ENCODE measurements at places on chromosomes 5 and 9.

GRCh38 chr9:121707477-121708424 lies 56.3 kb downstream of the DAB2IP start:
- DNase-seq: no peak

DNA sequence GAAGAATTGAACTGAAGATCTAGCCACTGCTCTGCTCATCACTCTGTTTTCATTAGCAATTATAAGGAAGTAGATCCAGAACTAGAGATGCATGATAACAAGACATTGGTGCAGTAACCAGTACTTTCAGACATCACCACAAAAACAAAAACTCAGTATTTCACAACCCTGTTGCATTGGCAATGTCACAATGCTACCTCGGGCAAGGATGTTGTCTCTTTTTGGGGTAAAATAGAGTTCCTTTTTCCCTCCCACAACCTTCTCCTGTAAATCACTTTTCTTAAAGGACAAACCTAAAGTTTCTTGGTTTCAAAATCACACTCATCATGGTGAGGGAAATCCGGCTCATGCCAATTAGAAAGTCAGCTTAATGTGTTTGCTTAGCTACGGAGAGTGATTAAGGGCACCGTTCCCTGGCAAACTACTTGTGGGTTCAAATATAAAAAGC lies 420.1 kb upstream of the MEF2C start:
- DNase-seq: no peak

DNA sequence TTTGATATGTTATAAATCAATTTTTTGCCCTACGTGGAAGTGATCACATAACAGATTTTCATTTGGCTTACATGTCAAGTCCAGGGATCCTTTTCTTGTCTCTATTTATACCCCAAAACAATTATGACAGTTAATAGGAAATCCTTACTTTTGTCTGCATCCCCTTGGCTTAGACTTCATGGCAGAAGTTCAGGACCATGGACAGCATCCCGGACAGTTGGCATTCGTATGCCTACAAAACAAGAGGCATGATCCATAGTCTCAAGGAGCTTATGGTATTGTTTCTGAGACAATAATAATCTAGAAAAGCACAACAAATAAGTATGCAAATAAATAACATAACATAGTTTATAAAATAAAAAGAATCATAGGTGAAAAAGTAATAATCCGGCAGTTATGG lies 214.3 kb upstream of the GRIA1 start:
- DNase-seq: no peak

DNA sequence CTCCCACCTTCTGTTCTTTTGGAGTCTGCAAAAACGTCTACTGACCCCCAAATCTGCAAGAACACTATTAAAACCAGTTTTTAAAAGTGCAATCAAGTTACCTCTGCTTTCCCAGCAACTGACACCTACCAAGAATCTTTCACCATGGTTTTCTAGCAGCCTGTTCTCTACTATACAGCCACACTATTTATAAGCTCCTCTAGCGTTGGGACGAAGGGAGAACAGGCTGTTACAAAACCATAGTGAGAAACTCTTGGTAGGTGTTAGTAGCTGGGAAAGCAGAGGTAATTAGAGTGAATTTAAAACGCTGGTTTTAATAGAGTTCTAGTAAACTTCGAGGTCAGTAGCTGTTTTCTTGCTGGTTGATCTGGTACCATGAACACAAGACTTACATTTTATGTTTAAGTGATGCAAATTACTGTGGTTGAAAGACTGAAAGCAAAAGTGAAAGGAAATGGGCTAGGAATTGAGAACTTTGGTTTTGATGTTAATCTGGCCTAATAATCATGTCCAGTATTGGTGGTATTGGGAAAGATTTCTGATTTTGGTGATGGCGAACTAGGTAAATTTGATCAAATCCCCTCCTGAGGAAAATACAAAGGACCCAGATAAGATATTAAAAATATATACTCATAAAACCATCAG lies 5.3 kb downstream of the MROH2B start:
- DNase-seq: no peak

- DNase-seq: no peak
Measured at GRCh38 chr5:99037668-99038067, 108.9 kb upstream of the CHD1 start.

- DNase-seq: no peak
Measured at GRCh38 chr9:98890256-98890655, 53.5 kb upstream of the COL15A1 start.

- no peak for DNase-seq
Measured at GRCh38 chr5:124783285-124783684, 36.8 kb upstream of the ZNF608 start.

- no peak for DNase-seq
Measured at GRCh38 chr9:81517954-81518353, 171.4 kb downstream of the TLE1 start.

GRCh38 chr5:24065779-24066178 lies 558.4 kb downstream of the PRDM9 start:
- DNase-seq: no peak

GRCh38 chr5:98940581-98940980 lies 11.8 kb upstream of the CHD1 start:
- no peak for DNase-seq

- DNase-seq: no peak
Measured at GRCh38 chr5:154755361-154756008, at the start of gene LARP1. LARP1 (plus strand) TSS chr5:154755377; CDS start chr5:154755758, 381 bp downstream.

DNA sequence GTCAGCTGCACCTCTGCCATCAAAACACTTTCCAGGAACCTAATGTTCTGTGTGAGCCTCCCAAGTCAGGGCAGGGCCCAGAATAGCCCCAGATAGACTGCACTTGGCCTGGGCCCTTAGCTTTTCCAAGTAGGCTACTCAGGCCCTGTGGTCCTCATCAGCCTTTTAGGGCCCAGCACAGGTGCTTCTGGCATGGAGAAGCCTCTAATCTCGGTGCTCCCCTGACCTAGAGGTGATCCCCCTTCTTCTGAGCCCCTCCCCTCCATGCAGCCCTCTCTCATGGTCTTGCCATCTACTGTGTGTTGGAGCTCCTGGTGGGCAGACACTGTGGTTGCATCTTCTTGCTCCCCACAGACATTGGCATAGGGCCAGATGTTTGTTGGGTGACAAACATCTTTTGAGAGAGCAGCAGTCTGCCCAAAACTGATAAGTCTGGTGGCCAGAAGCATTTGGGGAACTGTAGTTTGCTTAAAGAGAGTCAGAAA lies 28.1 kb downstream of the FRMPD1 start:
- no peak for DNase-seq

- DNase-seq: no peak
Measured at GRCh38 chr5:90263102-90263820, 146.3 kb downstream of the CETN3 start.

DNA sequence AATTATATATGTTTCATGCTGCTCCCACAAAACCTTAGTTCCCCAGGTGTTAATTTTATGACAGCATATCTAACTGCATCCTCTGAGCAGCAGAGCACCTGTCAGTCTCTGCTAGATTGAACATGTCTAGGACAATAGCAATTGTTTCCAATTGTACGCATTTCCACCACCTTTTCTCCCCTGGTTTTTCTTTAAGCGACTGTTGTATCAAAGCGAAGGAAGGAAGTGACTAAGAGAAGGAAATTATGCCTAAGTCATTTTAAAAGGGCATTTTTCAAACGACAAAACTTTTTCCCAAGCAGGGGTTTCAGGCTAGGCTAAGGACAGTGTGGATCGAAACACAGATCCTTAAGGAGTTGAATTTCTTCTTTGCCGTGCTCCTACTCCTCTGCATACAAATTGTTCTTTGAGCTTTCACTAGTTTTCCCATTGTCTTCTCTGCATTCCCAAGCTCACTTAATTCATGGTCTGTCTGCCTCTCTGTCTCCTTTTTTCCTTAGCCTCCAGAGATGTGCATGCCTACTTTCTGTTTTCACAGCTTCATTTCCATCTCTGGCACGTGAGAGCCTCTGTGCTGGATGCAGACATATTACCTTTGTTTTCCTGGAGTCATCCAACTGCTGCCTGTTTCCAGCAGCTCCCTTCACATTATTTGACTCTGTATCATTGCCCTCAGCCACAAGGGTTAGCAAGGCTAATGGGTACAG lies 39.4 kb upstream of the STARD4 start:
- DNase-seq: no peak

GRCh38 chr9:129568560-129569501 lies 52.1 kb downstream of the C9orf50 start:
- DNase-seq: no peak

DNA sequence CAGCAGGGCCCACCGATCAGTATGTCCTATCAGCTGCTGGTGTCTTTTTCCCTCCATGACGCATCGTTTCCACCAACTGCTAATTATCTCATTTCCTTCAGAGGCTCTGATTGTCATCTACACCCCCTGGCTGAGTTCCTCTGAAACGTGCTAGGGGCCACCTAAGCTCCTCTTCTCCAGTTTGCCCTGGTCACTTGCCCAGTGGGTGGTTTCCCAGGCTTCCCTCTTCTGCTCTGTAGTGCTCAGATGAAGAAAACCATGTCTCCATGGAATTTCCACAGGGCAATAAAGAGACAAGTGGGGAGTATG lies 65.3 kb downstream of the TSTD2 start:
- no peak for DNase-seq

GRCh38 chr5:117299936-117300328 lies 725.3 kb upstream of the SEMA6A start:
- DNase-seq: no peak

DNA sequence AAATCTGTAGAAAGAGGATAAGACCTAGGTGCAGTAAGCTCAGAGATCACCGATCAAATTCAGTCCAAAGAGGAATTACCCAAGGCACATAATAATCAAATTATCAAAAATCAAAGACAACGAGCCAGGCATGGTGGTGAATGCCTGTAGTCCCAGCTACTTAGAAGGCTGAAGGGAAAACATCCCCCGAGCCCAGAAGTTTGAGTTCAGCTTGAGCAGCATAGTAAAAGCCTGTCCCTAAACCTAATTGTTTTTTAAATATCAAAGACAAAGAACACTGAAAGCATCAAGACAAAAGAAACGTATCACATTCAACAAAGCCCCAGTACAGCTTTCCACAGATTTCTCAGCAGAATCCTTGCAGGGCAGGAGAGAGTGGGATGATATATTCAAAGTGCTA lies 122.9 kb downstream of the CEP120 start:
- no peak for DNase-seq

GRCh38 chr9:70340572-70340971 lies 73.9 kb downstream of the KLF9 start:
- no peak for DNase-seq

GRCh38 chr5:127153031-127153430 lies 79.7 kb upstream of the C5orf63 start:
- no peak for DNase-seq

- DNase-seq: no peak
Measured at GRCh38 chr5:7474821-7475403, 79.0 kb downstream of the ADCY2 start.

DNA sequence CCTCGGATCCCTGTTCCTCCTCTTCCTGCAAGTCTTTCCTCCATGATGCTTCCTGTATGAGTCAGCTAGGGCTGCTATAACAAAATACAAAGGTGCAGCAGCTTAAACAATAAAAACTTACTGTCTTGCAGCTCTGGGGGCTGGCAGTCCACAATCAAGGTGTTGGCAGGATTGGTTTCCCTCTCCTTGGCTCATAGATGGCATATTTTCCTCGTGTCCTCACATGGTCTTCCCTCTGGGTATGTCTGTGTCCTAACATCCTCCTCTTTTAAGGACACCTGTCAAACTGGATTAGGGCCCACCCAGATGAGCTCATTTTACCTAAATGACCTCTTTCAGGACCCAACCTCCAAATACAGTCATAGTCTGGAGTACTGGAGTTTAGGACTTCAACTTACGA lies 117.5 kb downstream of the MED10 start:
- DNase-seq: no peak

GRCh38 chr5:154571325-154572035 lies 93.5 kb upstream of the HAND1 start:
- DNase-seq: no peak

GRCh38 chr9:107394264-107394663 lies 95.3 kb downstream of the KLF4 start:
- DNase-seq: no peak

DNA sequence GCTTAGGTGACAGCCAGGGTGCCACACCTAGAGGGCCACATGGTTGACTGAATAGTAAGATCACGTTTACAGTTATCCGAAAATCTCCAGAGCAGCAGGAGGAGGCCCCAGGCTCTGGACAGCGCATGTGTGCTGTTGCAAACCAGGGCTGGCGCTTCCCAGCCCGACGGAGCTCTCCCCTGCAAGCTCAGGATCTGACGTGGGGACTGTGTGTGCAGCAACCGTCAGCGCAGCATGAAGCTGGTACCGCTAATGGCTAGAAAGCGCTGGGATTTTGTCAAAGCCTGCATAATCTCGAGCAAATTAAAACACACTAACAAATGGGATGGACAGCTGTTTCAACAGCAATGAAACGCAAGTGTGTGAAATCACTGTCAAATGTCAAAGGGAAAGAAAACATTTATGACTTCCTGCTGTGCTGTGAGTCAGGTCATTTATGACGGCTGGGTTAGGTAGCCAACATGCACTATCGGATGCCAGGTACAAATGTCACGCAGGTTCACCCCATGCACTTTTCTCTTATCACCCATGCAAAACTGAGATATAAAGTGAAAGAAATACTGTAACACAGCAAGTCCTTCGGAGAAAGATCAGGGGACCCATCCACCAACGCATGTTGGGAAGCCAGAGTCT lies 7.5 kb downstream of the SURF4 start:
- no peak for DNase-seq

GRCh38 chr9:4371108-4371507 lies 71.2 kb upstream of the GLIS3 start:
- DNase-seq: no peak

GRCh38 chr9:37370968-37371563 lies 51.4 kb upstream of the GRHPR start:
- DNase-seq: no peak

DNA sequence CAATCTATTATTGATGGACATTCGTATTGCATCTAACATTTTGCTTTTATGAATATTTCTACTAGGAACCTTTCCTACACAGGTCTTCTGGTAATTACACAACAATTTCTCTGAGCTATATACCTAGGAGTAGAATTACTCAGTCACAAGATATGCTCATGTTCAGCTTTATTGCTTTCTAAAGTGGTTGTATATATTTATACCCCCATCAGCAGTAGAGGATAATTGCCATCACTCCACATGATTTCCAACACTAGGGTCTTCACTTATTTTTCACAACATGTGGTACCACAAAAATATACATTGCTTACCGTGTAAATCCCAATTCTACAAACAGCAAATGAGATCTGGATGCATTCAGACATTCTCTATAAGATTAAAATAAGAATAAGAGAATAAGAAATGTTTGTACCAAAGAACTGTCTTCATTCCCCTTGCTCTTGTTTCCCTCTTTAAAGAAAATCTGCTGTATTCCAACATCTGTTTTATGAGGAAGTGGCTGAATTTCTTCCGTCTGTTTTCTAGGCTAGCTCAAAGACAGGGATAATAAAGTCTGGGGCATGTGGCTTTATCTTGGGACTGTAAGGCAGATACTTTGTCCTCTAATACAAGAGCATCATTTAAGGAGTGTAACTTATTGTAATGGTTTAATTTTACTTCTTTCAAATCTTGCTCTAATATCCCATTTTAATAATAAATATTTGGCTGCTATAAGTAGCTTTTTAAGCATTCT lies 28.2 kb downstream of the ARL15 start:
- DNase-seq: no peak

All from right atrium auricular region (tissue), 2 donors.